ENCODE measurements at places on chromosomes 16 and 17.

DNA sequence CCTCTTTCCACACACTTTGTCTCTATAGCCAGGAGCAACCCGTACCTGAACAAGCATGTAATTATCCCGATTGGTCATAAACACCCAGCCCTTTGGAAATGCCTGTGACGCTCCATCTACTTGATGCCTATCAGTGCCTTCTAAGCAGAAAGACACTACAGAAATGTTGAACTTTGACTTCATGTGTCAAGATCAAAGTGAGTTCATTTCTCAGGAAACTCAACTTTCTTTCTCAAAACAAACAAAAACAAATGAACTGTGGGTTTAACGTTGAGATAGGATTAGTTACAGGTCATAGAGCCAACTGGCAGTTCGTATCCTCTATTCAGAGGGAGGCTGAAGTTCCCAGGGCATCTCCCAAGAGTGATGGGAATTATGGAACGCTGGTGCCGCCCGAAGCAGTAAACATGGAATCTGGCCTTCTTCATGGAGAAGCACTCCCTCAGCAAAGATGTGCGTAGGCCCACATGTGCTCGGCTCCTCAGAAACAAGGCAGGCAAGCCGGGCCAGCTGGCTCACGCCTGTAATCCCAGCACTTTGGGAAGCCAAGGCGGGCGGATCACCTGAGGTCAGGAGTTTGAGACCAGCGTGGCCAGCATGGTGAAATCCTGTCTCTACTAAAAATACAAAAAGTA is 9.5 kb downstream of the SLC6A4 start:
- no peak for DNase-seq

GRCh38 chr17:62625870-62626200 is 1.6 kb upstream of the MRC2 start:
- no peak for DNase-seq

- DNase-seq, result no peak
Measured at GRCh38 chr16:83206426-83206825, 579.7 kb downstream of the CDH13 start.

DNA sequence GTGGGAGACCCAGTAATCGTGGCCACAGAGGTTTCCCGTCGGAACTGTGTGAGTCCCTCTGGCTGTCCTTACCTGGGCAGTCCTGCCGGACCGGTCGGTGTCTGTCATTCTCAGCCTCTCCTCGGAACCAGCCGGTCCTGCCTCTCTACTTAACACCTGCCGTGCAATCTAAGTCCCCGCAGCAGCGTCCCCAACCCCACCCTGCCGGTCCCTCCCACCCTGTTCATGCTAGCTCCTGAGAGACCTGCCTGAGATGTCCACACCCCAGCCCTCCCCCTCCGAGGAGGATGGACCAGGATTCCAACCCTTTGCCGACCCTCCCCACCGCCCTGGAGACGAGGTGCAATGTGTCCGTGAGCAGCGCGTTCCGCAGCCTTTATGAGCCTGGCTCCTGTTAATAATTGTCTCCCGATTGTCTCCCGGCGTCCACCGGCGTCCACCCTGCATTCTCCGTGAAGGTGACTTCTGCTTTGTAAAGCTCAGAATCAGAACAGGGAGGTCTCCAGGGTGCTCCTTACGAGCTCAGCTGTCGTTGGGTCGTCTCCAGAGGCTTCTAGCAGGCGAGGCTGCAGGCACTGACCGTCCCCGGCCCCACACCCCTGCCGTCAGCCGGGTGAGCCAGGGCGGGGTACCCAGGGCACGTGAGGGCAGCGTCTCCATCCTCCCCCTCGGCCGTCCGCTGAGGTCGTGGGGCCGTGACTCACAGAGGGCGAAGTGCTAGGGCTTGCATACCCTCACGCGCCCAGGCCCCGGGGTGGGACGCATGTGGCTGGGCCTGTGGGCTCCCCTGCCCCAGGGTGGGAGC is 10.1 kb downstream of the METRNL start:
- no peak for DNase-seq

- DNase-seq, result no peak
Measured at GRCh38 chr16:5026664-5027063, 7.1 kb downstream of the NAGPA start.

GRCh38 chr16:11727796-11728543 is 14.7 kb downstream of the TXNDC11 start:
- DNase-seq, result no peak

- no peak for DNase-seq
Measured at GRCh38 chr16:69613378-69614154, 47.8 kb downstream of the NFAT5 start.

DNA sequence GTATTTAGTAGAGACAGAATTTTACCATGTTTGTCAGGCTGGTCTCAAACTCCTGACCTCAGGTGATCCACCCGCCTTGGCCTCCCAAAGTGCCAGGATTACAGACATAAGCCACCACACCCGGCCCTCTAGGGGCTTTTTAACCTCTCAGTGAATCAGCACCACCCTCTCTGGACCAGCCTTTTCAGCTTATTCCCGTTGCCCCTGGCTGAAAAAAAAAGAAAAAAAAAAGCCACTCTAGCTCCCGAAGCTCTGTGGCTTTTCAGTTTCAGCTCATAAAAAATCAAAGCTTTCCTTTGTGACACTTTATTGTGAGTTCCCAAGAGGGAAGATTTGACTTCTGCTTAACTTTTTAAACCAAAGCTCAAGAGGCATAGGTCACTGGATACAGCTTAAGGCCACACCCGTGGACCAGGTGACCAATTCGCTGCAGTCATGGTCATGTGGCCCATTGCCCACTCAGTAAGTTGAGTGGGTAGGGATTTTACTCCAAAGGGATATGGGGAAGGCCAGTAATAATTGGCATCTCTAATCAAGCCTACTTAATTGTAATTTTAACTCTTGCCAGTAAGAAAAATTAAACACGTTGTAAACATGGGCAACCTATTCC is 46.6 kb upstream of the MED13 start:
- DNase-seq, result no peak

GRCh38 chr16:49625311-49626065 is 230.4 kb downstream of the ZNF423 start:
- DNase-seq, result no peak

DNA sequence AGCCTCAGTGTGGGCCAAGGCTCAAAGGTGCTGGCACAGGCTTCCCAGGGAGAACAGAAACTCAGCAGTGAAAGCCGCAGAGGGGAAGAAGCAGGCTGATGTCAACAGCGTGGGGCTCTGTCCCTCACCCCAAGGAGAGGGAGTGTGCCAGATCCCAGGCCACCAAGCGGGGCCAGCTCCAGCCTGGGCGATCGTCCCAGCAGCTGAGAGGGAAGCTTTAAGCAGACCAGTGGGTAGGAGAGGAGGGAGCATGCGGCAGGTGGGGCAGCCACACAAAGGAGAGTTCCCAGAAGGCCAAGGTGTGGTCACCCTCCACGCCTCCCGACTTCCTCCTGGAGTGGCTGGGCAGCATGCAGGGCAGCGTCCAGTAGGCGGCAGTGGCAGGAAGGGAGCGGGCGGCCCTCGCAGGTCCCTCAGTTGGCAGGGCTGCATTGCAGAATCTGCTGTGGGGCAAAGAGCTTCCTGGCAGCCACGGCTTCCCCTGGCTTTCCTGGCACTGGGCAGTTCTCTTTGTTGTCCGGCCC is 6.0 kb downstream of the SYNGR2 start:
- peak; percentile 95 for DNase-seq

DNA sequence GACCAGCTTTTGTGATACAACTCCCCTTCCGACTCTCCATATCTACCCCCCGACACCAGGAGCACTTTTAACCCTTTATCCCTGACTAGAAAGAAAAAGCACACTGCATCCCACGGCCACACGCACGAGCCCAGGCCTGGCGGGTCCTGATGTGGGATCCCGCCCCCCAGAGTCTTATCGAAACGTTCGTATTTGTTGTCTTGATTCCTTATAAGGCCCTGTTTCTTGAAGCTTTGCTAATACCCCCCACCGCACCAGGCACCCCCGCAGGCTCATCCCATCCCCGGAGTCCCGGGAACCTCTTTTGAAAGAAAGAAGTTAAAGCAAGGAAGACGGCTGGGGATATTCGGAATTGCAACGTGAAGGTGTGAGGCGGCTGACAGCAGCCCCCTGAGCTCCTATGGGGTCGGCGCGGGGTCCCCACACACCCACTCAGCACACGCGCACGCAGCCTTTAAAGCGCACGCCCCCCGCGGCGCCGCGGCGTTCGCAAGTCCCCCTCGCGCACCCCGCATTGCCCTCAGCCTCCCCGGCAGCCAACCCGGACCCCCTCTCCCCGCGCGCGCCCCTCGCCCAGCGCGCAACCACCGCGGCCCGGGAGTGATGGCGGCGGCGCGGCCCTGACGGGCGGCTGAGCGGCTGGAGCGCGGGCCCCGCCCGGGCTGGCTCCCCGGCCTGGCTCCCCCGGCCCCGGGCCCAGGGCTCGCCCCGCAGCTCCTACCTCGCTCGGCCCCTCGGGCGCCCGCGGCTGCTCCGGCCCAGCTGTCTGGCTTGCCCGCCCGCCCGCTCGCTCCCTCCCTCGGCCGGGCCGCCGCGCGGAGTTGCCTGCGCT is 448 bp downstream of the STAT5B start:
- no peak for DNase-seq

GRCh38 chr16:71515026-71515425 is 11.2 kb upstream of the CHST4 start:
- no peak for DNase-seq

DNA sequence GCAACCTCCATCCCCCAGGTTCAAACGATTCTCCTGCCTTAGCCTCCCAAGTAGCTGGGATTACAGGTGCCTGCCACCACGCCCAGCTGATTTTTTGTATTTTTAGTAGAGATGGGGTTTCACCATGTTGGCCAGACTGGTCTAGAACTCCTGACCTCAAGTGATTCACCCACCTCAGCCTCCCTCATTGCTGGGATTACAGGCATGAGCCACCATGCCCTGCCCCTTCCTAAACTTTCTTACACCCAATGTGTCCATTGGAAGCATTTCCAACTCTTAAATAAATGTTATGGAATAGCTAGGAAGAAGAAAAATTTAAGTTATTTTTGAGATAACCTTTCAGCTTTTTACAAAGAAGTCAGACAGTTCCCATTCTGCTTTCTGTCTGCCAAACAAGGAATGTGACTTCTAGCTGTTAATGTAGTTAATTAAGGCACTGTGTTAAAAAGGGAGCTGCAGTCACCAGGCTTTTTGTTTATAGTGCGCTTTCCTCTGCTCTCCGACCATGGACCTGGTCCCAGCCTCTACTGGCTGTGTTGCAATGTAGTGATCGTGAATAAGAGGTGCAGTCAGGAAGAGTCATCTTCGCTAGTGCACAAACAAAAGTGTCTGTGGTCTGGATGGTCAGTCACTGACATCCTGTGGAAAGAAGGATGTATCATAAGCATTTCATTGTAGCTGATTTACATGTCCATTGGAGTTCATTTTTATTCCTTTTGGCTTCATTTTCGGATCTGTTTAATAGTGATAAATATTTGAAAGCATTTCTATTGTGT is 39.7 kb downstream of the USP10 start:
- no peak for DNase-seq

- DNase-seq, result peak; percentile 45
Measured at GRCh38 chr17:82702231-82702927, 3.9 kb upstream of the RAB40B start.

DNA sequence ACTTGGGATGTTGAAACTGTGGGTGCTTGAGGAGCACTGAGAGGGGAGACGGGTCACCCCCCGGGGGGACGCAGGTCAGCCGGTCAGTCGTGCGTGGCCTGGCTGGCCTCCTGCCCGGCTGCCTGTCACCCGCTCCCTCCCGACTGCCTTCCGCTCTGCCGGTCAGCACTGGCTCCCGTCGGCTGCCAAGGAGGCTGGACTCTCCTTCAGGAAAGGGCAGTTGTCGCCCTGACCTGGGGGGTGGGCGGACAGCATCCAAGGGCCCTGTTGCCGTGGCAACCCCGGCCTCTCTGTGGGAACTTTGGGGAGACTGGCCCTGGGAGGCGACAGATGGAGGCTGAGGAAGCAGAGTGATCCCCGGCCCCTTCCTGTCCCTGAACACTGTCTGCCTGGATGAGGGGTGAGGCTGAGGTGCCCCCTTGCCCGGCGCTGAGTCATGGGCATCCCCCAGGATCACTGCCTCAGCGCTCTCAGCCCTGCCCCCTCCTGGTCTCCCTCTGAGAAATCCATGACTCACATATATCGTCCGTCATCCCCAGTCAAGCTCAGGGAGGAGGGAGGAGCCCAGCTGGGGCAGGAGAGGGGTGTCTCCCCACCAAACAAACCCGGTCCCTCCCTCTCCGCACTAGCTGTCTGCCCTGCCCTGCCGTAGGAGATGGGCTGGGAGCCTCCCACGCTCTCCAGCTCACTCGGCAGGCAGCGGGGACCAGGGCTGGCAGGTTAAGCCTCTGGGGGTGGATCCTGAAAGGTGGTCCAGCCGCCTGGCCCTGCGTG is at the start of gene ADGRG1:
ADGRG1 (plus strand) TSS at position 623 of the 774 bp plus-strand sequence. CDS start 21,658 bp downstream, outside the sequence.
- peak; percentile 64 for DNase-seq

GRCh38 chr17:7855660-7856010 is 769 bp downstream of the TMEM88 start:
- DNase-seq, result no peak

- no peak for DNase-seq
Measured at GRCh38 chr17:61376931-61377838, 22.5 kb upstream of the TBX2 start.

DNA sequence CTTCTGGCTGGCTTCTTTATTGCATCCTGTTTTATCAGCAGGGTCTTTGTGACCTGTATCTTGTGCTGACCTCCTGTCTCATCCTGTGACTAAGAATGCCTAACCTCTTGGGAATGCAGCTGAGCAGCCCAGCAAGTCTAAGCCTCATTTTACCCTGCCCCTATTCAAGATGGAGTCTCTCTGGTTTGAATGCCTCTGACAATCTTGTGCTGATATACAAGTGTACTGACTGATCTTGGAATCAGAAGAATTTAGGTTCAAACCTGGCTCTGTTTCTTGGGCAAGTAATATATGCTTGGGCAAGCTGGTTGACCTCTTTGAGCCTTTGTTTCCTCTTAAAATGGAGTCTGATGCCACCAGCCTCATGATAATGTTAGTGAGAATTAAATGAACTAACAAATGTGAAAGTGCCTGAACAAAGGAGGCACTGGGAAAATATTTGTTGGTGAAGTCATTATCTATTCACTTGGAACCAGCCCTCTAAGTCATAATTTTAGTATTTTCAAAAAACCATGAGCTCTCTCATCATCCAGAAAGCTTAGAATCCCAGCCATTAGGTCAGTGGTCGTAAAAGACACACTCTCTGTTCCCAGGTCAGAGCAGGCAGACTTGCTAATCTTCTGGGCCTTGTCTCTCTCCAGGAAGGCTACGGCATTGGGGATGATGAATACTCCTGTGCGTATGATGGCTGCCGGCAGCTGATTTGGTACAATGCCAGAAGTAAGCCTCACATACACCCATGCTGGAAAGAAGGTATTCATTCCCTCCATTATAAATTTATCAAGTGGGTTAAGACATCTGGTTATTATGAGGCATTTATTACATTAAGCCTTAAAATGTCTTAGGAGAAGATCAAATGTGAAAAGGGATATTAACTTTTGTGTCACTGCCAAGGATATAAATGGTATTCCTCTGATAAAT is 18.1 kb upstream of the ARL2BP start:
- no peak for DNase-seq

Measured in SHP77 (cell line).